Right atrium auricular region (tissue), 2 donors: ENCODE measurements at places on chromosomes 1 and 21.

GRCh38 chr1:232627645-232628334 is 2.1 kb downstream of the SIPA1L2 start:
- no peak for DNase-seq

DNA sequence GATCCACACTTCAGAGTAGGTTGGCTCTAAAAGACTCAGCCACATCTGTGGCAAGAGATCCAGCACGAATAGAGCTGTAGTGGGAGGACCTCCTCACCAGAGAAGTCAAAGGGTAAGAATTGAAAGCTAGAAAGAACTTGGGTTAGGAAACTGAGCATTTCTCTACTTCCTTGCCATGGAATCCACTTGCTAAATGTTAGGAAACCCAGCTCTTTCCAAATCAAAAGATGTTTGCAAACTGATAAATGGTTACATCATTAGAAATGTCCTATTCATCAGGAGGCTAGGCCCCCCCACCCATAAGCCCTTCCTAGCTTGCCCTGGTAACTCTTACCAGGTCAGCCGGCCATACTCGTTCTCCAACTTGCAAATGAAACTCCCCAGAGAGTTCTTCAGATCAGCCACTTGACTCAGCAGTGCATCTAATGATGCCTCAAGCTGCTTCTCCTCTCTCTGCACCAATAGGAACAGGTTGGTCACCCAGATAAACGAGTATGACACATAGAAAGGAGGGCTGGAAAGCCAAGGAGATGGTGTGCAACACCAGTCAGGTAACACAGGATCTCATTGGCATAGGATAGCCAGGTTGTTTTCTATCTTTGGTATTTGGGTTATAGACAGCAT is 1.5 kb downstream of the MED8 start:
- no peak for DNase-seq

GRCh38 chr1:29478151-29478791 is 241.9 kb downstream of the PTPRU start:
- DNase-seq, result no peak

GRCh38 chr21:15140321-15141019 is 75.7 kb upstream of the NRIP1 start:
- DNase-seq, result no peak

DNA sequence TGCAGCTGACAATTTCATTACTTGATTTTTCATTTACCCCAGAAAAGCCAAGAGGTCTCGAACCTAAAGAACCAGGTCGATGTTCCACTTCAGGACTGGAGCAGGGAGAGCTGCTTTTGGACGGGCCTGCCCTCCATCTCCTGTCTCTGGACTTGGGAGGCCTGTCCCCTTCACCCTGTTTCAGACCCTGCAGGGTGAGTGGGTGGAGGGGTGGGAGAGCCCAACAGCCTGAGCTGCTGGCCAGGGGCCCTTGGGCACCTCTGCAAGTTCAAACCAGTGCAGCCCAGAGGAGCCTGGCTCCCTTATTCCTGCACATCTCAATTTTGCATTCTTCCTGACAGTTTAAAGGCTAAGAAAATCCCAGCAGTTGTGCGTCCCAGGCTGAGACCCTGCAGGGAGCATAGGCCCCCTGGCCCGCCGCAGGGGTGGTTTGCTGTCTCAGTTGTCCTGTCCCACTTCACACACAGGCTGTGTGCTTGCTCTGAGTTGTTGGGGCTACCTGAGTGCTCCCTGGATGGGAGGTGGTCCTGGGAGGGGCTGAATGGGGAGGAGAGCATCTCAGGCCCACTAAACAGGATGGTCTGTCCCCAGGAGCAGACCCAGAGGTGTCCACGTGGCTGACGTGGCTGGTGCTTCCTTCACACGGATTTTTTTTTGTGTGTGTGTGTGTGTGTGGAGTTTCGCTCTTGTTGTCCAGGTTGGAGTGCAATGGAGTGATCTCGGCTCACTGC is 443.7 kb downstream of the PTPRU start:
- peak; percentile 43 for DNase-seq

- no peak for DNase-seq
Observed at GRCh38 chr1:179883745-179884138, 1.7 kb downstream of the TOR1AIP1 start.

- no peak for DNase-seq
Observed at GRCh38 chr1:66779475-66780078, 21.5 kb downstream of the INSL5 start.

DNA sequence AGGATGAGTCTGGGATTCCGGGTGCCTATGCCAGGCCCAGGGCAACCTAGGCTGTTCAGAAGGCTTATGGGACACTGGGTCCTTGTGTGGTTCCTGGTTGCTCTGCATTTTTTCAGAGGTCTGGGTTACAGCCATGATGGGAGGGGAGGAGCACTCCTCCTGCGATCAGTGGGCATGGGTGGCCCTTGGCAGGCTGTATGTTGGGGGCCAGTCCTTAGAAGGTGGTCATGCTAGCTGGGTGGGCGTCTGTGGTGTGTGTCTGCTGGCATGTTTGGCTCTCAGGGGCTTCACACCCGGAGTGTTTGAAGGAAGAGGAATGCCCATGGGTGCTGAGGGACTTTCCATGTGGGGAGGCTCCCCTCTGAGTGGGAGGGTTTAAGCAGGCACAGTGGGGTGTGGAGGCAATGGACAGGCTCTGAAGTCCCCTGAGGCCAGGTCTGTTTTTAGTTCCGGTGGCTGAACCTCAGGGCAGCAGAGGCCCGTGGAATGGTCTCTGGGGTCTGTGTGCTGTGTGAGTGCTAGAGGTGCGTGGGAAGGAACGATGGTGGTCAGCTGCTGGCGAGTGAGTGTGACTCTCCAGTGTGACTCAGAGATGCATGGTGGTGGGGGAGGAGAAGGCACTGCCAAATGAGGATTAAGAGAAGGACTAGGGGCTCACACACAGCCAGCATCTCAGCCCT is 25.3 kb downstream of the CACNA1E start:
- no peak for DNase-seq

GRCh38 chr1:26291939-26292338 is 12.1 kb downstream of the SH3BGRL3 start:
- no peak for DNase-seq

DNA sequence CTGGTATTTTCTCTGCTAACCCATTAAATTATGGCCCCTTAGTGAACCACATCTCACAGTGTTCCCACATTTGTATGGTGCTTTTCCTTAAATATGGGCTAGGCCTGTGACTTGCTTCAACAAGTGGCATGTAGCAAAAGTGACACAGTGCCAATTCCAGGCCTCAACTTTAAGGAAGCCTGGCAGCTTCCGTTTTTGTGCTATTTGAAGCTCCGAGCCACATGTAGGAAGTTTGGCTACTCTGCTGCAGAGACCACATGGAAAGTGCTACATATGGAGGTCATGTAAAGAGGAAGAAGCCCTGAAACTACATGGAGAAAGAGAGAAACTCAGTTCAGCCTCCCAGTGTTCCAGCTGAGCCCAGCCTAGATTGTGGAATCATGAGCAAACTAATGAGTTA is 28.5 kb upstream of the DR1 start:
- peak; percentile 60 for DNase-seq

DNA sequence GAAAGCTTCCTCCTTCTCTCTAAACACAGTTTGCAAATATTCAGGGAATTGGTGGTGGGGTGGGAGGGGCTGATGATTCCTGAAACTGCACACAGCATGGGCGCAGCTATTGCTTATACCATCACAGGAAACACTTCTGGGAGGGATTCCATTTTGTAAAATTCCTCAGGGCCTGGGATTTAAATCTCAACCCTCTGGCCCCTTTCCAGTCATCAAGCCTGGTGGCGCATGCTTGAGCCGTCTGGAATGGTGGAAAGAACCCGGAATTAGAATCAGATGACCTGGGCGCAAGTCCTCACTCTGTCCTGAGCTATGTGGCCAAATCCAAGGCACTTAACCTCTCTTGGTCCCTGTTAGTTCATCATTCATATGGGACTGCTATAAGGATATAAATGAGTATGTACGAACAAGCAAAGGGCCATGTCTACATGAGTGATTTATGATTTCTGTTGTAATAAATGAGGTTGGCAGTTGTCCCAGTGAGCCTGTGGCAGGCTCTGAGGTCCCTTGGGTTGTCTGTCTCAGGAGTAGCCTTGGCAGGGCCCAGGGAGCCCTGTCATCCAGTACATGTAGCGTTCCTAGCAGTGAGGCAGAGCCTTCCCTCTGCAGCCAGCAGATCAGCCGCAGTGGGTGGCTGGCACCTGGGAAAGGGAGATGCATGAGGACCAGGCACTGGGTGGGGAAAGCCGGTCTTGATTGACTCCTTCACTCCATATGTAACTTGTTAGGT is 72.0 kb downstream of the MAN1C1 start:
- DNase-seq, result no peak

GRCh38 chr1:227946624-227947385 is 927 bp downstream of the WNT9A start:
- DNase-seq, result peak; percentile 69

- DNase-seq, result no peak
Observed at GRCh38 chr1:211627259-211627658, 48.2 kb downstream of the NEK2 start.

DNA sequence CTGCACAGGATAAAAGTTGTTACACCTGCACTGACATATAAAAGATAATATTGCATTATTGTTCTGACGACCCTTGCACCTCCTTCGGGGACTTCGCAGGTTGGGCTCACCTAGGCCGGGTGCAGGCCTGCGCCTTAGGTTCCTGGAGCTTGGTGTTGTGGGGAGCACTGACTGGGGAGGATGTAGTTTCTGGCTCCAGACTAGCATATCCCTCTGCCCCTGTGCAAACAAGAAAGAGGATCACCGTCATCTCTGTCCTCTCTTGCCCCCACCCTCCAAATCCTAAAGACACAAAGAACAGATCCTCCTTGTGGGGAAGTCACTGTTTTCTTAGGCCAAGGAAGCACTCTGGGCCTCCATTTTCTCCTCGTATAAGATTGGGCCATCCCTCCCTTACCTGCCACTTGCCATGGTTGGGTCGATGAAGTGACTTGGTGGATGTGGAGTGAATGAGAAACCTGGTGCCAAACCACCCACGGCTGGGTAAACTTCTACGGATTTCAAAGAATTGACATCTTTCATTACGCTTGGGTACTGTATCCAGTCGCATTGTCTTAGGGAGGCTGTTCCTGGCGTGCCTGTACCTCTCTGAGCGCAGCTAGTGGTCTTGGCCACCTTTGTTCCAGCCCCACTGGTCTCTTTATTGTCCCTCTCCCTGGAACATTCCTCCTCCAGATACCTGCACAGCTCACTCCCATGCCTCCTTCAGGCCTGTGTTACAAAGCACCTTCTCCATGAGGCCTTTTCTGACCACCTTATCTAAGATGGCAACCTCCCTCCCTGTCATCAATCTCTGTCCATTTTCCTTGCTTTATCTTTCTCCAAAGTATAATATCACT is 34.4 kb upstream of the PKP1 start:
- no peak for DNase-seq

DNA sequence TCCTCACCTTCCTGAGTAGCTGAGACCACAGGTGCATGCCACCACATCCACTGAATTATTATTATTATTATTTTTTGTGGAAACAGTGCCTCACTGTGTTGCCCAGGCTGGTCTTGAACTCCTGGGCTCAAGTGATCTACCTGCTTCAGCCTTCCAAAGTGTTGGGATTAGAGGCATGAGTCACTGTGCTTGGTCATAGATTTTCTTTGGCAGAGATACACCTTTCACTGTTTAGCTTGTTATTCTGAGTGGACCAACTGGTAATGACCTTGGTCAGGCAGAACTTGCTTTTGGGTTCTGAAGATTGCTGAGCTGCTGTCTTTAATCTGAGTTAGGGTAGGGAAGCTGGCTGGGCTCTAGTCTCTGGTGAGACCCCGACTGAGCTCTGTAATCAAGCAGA is 66.8 kb downstream of the DNAH14 start:
- DNase-seq, result no peak

GRCh38 chr1:84996846-84997666 is at the start of gene MCOLN2:
Gene MCOLN2 (minus strand): TSS chr1:84997113. CDS start chr1:84996872, 241 bp downstream.
- DNase-seq, result no peak

DNA sequence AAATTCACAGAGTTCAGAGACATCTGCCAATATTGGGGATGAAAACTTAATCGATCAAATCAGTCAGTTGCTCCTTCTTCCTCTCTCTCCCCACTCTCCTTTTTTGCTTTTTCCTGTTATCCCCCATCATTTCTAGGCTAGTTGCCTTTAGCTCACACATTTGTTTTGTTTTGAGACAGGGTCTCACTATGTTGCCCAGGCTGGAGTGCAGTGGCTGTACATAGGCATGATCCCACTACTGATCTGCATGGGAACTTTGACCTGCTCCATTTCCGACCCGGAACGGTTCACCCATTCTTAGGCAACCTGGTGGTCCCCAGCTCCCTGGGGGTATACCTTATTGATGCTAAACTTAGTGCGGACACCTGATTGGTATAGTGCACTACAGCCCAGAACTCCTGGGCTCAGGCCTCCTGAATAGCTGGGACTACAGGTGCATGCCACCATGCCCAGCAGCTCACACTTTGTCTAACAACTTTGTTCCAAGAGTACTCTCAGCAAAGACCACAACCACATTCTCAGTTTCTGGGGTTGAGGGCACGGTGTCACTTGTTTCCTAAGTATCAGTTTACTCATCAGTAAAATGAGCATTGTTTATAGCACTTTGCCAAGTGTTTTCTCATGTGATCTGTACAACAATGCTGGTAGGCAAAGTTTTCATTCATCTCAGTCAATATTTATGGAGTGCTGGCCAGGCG is 6.7 kb upstream of the ELOA start:
- no peak for DNase-seq

- no peak for DNase-seq
Observed at GRCh38 chr1:201673093-201673492, 134.2 kb downstream of the NAV1 start.

DNA sequence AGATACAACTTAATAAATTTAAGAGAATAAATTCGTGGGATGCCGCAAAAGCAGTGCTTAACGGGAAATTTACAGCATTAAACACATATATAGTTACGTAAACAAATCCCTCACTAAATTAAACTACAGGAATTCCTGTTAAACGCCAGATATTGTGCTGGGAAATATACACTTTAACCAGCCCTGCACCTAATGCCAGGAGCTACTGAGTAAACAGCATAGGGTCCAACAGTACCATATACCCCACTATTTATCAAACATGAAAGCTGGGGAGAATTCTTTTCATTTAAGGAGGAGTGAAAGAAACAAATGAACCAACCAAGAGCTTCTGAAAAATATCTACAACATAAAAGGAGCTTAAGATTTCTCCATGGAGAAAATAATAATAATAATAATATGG is 11.7 kb downstream of the FRRS1 start:
- no peak for DNase-seq

GRCh38 chr1:89286549-89287180 is 14.0 kb upstream of the GBP5 start:
- DNase-seq, result no peak
